ENCODE measurements at places on chromosomes 12 and 14. TPM values are rescaled to one million over a fixed set of nuclear protein-coding genes. Genes with fewer than 3 reads are reported as not detected.

Gene HOXC12
- total RNA-seq = not detected

Gene FUT8
- 29.1 TPM for total RNA-seq

Gene TAMALIN
- 9.4 TPM for total RNA-seq

Gene SLC6A15
- total RNA-seq = 0.82 TPM

Gene EML1
- 141 TPM for total RNA-seq

Gene NKX2-1
- not detected for total RNA-seq

Gene PROX2
- not detected for total RNA-seq

DNA sequence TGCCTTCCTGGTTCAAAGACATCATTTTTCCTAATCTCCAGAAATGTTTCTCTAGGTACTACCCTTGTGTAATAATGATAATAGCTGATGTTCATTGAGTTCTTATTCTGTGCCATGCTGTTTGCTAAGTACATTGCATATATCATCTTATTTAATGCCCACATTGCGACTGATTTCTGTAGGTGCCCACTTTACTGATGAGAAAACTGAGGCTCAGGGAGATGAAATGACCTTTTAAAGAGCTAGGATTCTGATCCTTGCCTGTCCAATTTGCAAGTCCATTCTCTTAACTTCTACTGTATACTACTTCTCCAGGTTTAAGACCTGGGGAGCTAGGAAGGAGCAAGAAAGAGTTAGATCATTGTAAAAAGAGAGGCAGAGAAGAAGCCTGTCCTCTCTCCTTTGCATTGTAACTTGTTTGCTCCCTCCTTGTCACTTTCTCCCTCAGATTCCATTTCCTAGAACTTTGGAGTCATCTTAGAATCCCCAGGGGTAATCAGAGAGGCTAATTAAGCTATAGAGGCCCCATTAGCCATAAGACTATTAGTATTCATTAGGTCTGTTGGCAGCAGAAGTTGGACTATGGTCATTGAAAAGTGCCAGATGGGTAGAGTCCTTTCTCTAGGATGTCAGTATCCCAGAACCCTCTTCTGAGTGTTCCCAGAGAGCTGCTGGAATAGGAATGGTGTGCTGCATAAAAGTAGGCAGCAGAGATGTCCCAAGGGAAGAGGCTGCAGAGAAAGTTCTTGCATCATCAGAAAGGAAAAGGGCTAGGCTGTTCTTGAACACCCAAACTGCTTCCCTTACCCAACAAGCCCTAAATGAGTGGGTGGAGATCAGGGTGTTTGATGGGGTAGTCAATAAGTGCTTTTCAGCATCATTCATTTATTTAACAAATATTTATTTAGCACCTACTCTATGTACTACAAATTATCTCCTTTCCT, 3.1 kb downstream of the DGKA start:
- no peak overlapping the region for H3K4me3 ChIP-seq
- no peak for DNase-seq
- H3K36me3 ChIP-seq = no peaks in the 10 kb centered on the region
- no peaks in the 10 kb centered on the region for H3K27me3 ChIP-seq

DNA sequence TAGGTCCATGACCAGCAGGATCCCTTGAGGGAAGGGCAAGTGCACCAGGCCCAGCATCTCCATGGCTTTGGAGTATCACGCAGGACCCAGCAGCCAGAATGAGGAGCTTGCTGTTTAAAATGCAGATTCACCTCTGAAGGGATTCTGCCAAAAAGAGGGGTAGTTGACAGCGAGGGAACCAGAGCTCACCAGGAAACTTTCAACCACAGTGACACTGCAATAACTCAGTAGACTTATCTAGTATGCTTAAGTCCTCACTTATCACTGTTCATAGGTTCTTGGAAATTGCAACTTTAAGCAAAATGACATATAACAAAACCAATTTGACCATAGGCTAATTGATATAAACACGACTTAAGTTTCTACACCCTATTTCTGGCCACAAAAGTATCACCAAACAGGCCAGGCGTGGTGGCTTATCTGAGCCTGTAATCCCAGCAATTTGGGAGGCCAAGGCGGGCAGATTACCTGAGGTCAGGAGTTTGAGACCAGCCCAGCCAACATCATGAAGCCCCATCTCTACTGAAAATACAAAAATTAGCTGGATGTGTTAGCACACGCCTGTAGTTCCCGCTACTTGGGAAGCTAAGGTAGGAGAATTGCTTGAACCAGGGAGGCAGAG, 21.4 kb upstream of the CKAP4 start:
- no peaks in the 10 kb centered on the region for H3K27me3 ChIP-seq
- no peak overlapping the region for H3K4me3 ChIP-seq
- no peaks in the 10 kb centered on the region for H3K4me1 ChIP-seq
- no peak for DNase-seq
- no peak overlapping the region for H3K27ac ChIP-seq

- H3K27ac ChIP-seq = no peak overlapping the region
- H3K36me3 ChIP-seq = peaks cover 6% of the 10 kb centered on the region
- peaks cover 59% of the 10 kb centered on the region for H3K4me1 ChIP-seq
- no peak for DNase-seq
- H3K27me3 ChIP-seq = no peaks in the 10 kb centered on the region
Measured at GRCh38 chr12:761256-761655, 8.9 kb downstream of the WNK1 start.

GRCh38 chr12:4962539-4963486, 53.1 kb downstream of the KCNA1 start:
- H3K36me3 ChIP-seq = no peaks in the 10 kb centered on the region
- H3K27me3 ChIP-seq = no peaks in the 10 kb centered on the region
- H3K4me3 ChIP-seq = no peak overlapping the region
- no peaks in the 10 kb centered on the region for H3K4me1 ChIP-seq
- no peak for DNase-seq
- no peak overlapping the region for H3K27ac ChIP-seq

- H3K4me3 ChIP-seq = no peak overlapping the region
- no peaks in the 10 kb centered on the region for H3K4me1 ChIP-seq
- H3K27me3 ChIP-seq = no peaks in the 10 kb centered on the region
- H3K27ac ChIP-seq = no peak overlapping the region
- no peaks in the 10 kb centered on the region for H3K36me3 ChIP-seq
- no peak for DNase-seq
Measured at GRCh38 chr12:81128930-81129554, 51.2 kb downstream of the ACSS3 start.

DNA sequence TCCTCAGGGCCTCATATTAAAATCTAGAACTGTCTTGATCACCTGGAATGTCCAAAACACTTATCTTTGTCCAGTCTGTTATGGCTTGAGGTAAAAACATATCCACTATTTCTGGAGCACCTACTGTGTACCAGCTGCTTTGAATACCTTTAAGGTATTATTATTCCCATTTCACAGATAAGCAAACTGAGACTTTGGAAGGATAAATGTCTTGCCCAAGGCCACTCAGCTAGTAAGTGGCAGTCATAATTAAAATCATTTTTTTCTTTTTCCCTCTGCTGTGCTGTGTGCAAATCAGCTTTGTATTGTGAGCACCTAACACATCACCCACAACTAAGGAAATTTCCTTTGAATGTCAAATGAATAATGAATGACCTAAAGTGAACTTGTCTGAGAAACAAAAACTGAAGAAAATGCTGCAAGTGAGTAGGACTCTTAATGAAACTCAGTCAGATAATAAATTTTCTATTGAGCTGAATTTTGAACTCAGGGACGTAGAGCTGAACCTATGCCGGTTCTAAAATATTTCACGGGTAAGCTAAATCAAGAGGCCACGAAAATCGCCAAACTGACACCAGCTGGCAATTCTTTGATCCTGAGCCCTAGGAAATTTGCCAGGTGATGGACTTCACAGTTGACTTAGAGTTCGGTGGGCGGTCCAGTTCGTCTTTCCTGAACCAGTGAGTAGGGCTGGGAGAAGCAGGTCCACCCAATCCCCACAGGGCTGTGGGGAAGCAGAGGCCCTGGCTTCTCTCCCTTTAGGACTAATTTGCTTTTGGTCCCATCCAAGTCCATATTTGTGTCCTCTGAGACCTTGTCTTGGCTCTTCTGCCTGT, 159.7 kb upstream of the PWP1 start:
- H3K27me3 ChIP-seq = no peaks in the 10 kb centered on the region
- H3K4me1 ChIP-seq = no peaks in the 10 kb centered on the region
- H3K4me3 ChIP-seq = no peak overlapping the region
- H3K27ac ChIP-seq = no peak overlapping the region
- DNase-seq = peak; percentile 71

DNA sequence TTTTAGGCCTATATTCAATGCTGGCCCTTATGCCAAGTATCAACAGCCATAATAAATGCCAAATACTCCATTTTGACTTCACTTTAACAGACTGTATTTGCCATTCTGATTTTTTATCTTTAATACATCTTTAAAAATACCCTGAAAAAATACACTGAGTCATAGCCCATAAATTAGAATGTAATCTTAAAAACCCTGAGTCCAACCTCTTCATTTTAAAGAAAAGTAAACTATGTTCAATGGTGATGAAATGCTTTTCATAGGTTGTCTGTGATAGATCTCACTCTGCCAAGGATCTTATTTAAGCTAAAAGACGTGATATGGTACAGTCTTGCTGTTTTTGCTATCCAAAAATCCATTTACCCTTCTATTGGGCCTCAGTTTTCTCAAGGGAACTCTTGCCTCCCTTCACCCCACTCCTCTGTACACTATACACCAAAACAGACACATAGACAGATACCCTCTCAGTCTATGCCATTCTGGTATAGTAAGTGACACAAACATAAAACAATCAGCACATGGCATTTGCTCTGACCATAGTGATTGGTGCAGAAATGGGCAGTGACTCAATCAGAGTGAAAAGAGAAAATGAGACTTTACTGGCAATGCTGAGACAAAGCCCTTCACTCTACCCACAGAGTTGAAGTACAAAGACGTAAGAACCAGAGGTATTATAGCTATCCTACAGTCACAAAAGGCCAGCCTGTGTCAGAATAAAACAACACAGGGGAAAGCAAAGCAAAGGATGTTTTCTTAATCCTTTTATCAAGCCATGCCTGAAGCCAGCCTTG, 49.1 kb downstream of the BTG1 start:
- H3K4me1 ChIP-seq = no peaks in the 10 kb centered on the region
- H3K27ac ChIP-seq = no peak overlapping the region
- no peak for DNase-seq
- no peaks in the 10 kb centered on the region for H3K27me3 ChIP-seq

DNA sequence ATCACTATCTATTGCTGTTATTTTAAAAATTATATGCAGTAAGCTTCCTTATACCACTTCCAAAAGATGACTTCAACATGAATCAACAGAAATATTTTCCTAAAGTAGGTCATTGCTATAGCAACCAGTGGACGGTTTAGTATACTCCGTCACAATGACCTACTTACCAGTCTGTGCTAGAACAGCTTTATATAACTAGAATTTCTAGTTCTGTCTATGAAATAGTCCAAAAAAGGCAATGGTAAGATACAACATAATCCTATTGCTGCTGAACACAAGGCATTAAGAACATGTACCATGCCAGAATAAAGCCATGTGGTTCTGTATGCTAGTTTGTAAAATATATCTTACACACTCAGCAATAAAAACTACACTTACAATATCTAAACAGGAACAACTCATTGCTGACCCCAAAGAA, 40.7 kb upstream of the MTERF2 start:
- H3K4me3 ChIP-seq = no peak overlapping the region
- H3K36me3 ChIP-seq = no peaks in the 10 kb centered on the region
- no peaks in the 10 kb centered on the region for H3K27me3 ChIP-seq
- no peaks in the 10 kb centered on the region for H3K4me1 ChIP-seq

DNA sequence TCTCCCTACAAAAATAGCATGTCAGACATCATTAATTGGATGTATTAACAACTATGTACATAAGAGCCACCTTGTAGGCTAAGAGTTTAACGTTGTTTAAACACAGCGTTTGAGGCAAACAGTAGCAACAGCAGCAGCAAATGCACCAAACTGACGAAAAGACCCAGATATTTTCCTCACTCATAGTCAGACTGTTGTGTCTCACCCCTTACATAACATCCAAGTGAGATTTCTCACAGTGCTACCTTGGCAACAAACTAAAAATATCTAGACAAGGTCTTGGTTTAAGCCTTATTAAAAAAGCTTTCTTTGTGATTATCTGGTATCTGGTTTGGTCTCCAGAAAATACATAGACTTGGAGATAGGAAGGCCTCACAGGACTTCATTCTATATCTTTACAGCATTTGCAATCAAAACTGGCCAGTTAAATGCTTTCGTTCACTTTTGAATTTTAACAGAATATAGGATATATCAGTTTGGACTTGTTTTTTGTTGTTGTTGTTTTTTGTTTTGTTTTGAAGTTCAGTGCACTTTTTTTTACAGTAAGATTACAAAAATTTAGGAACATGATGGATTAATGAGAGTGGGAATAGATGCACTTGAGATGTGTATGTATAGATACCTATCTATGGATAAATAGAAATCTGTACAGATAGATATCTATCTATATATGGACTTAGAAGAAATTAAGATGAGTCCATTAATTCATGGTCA, 4.1 kb downstream of the BHLHE41 start:
- peak overlapping the region; percentile 97 for H3K27ac ChIP-seq
- peak overlapping the region; percentile 73 for H3K4me3 ChIP-seq
- H3K4me1 ChIP-seq = no peaks in the 10 kb centered on the region
- H3K27me3 ChIP-seq = no peaks in the 10 kb centered on the region
- no peaks in the 10 kb centered on the region for H3K36me3 ChIP-seq
- no peak for DNase-seq

GRCh38 chr14:69373104-69373503, 25.0 kb downstream of the ERH start:
- H3K4me1 ChIP-seq = no peaks in the 10 kb centered on the region
- no peak for DNase-seq
- no peaks in the 10 kb centered on the region for H3K36me3 ChIP-seq

DNA sequence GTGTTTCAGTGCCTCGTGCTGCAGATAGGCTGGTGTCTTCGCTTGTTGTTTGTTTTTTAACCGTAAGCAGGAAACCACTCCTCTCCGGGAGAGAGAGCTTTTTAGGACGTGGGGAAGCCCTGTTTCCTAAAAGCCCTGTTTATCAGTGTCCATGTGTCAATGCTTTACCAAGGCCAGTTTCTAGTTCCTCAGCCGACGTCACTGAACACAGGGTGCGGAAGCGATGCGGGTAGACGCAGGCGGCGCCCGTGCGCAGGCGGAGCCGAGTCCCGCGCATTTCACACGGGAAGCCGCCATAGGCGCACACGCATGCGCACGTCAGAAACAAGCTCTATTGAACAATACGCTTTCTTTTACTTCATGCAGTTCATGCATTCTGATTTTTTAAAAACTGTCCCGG, 79.8 kb downstream of the GLT1D1 start:
- DNase-seq = no peak
- no peak overlapping the region for H3K27ac ChIP-seq
- H3K4me1 ChIP-seq = no peaks in the 10 kb centered on the region
- no peaks in the 10 kb centered on the region for H3K36me3 ChIP-seq

GRCh38 chr14:93395231-93395630, 35.5 kb upstream of the UNC79 start:
- no peaks in the 10 kb centered on the region for H3K27me3 ChIP-seq
- DNase-seq = no peak
- H3K4me1 ChIP-seq = no peaks in the 10 kb centered on the region
- H3K36me3 ChIP-seq = no peaks in the 10 kb centered on the region
- no peak overlapping the region for H3K4me3 ChIP-seq
- no peak overlapping the region for H3K27ac ChIP-seq

GRCh38 chr14:65832431-65833266, 420.1 kb downstream of the FUT8 start:
- no peaks in the 10 kb centered on the region for H3K36me3 ChIP-seq
- no peak overlapping the region for H3K4me3 ChIP-seq
- H3K27ac ChIP-seq = no peak overlapping the region
- H3K4me1 ChIP-seq = no peaks in the 10 kb centered on the region
- no peaks in the 10 kb centered on the region for H3K27me3 ChIP-seq

Measured in sigmoid colon (tissue), 7 donors.